Ovary (tissue), 10 donors: ENCODE measurements at places on chromosomes 5 and 9. TPM values are rescaled to one million over a fixed set of nuclear protein-coding genes. Genes with fewer than 3 reads are reported as not detected.

DNA sequence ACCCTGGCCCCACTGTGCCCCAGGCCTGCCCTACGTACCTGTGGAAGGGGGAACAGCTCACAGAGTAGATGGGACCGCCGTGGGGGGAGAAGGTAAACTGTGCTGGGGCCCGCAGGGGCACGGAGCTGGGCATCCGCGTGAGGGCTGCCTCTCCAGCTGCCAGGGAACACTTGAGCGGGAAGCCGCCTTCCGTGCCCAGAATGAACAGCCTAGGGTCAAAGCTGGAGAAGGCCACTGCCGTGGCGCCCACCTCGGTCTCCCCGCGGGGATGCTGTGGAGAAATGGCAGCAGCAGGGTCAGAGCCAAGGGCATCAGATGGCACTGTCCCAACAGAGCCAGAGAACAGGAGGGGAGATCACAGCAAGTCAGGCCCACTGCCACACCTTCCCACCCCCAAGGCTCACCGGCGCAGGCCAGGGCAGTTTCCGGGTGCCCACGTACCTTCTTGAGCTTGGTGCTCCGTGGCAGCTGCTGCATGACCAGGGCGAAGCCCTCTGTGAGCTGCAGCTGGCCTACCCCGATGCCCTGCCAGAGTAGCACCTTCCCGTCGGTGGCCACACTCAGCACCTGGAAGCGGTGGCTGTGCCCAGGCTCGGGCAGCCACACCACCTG lies 21.9 kb downstream of the DYNC2I2 start:
- DNase-seq = peak; percentile 44
- no peaks in the 10 kb centered on the region for H3K27me3 ChIP-seq
- H3K27ac ChIP-seq = peak overlapping the region; percentile 78

DNA sequence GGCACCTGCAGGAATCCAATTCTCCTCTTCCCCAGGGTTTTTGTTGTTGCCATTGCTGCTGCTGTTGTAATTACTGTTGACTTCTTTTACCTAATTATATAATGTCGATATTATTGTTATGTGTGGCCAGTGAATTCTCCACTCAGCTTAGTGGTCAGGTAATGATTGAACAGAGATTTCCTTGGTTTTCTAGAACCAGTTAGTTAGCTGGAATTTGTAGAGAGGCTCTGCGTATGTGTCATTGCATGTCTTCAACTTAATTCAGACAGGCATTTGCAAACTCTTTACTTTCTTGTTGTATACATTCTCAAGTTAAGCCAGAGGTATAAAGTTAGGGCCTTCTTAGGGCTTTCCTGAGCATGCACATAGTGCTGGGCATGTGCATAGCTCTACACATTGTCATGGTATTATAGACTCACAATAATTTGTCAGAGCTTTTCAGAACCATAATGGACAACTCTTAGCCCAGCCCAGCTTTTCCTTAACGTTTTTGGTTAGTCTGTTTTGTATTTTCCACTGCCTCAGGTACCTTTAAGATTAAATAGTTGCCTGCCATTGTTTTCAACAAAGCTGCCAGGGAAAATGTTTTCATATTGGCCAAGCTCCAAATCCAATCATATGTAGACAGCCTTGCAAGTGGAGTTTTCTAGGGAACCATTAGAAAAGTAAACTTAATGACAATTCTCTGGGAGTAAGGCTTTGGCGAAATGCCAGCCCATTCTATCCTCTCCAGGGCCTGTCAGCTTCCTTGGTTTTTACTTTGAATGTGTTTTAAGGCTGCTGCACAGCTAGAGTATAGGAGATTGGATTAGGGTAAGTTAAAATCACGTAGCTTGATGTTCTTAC lies 68.1 kb downstream of the UBE2R2 start:
- no peaks in the 10 kb centered on the region for H3K36me3 ChIP-seq
- H3K27me3 ChIP-seq = no peaks in the 10 kb centered on the region
- no peak overlapping the region for H3K4me3 ChIP-seq
- no peak for DNase-seq
- peaks cover 10% of the 10 kb centered on the region for H3K4me1 ChIP-seq
- H3K27ac ChIP-seq = no peak overlapping the region

GRCh38 chr5:150593593-150593992 lies 46.9 kb upstream of the SYNPO start:
- no peaks in the 10 kb centered on the region for H3K27me3 ChIP-seq
- no peaks in the 10 kb centered on the region for H3K36me3 ChIP-seq
- H3K4me1 ChIP-seq = peaks cover 30% of the 10 kb centered on the region
- no peak for DNase-seq
- H3K27ac ChIP-seq = no peak overlapping the region

DNA sequence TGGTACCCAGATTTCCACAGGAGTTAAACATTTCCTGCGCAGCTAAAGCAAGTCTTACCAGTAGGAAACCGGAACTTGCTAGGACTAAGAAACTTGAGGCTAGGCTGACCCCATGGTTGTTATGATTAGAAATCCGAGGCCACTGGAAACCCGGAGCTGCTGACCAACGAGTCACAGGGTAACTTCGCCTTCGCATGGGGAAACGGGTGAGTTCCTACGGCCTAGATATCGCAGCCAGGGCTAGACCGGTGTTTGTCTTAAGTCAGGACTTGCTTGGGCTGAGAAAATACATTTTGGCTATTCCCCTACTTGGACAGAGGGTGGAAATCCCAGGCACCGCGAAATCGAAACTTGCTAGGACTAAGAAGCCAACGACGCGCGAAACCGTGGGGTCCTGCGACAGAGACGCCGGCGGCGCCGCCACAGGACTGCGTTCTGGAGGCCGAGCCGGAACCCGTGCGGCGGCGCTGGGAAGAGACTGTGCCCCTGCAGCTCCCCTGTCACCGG lies 1.6 kb upstream of the ANXA2R start:
- H3K4me1 ChIP-seq = no peaks in the 10 kb centered on the region
- DNase-seq = peak; percentile 68
- no peaks in the 10 kb centered on the region for H3K36me3 ChIP-seq
- H3K4me3 ChIP-seq = peak overlapping the region; percentile 61
- peak overlapping the region; percentile 92 for H3K27ac ChIP-seq

GRCh38 chr9:69346596-69347390 lies 21.8 kb downstream of the ENTREP1 start:
- H3K27ac ChIP-seq = no peak overlapping the region
- H3K4me1 ChIP-seq = peaks cover 5% of the 10 kb centered on the region
- H3K4me3 ChIP-seq = no peak overlapping the region
- no peak for DNase-seq
- no peaks in the 10 kb centered on the region for H3K27me3 ChIP-seq

Gene IFNB1
- total RNA-seq = not detected
